Transverse colon (tissue), 4 donors: ENCODE measurements at places on chromosomes 1 and 21. TPM values are rescaled to one million over a fixed set of nuclear protein-coding genes. Genes with fewer than 3 reads are reported as not detected.

The USF1 gene
- 34.4 TPM for total RNA-seq

The ETV3L gene
- total RNA-seq, result not detected

The CPTP gene
- 48.0 TPM for total RNA-seq

The IL19 gene
- total RNA-seq, result not detected

The JAM2 gene
- total RNA-seq, result 0.75 TPM
